Neural crest cell (in vitro differentiated cells): ENCODE measurements at places on chromosomes 16 and 17.

- DNase-seq: no peak
Measured at GRCh38 chr17:56159826-56160380, 6.6 kb downstream of the ANKFN1 start.

- DNase-seq: no peak
Measured at GRCh38 chr16:20166531-20167235, 93.0 kb upstream of the GPR139 start.

GRCh38 chr16:2609827-2610470 lies 72.1 kb downstream of the PDPK1 start:
- DNase-seq: no peak

- DNase-seq: no peak
Measured at GRCh38 chr17:74471341-74471740, 4.9 kb downstream of the CD300A start.

DNA sequence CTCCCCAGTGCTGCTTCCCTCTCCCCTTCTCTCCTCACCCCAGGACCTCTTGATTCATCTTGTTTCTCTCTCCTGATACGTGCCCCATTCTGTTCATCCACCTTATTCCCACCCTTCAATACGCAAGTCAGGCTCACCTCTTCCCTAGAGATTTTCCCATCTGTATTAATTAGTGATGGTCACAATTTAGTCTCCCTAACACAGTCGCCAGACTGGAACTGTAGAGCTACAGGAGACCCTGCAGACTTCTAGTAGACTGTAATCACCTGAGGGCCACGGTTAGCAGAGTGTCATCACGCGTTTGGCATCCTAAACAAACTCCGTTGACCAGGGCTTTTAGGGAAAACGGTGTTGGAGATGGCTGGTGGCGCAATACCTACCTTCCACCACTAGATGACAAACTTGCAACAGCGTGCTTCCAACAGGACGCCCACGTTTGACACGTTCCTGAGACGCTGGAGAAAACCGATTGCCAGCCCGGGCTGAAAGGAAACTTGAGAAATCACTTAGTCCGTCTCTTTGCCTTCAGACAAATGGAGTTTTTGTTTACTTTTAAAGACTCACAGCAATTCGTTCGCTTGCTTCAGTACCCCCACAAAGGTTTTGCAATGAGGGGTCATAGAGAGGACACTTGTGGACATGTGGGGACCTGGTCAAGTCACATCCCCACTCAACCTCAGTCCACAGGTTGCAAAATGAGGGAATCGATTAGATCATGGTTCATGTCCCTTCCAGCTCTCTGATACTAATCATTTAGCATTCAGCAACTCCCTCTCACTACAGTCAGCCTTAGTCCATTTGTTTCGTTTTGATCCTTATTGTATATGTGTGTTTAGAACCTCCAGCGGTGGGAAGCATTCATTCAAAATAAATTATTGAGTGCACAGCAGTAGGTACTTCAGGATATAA lies 20.6 kb downstream of the MYL4 start:
- peak; percentile 72 for DNase-seq

DNA sequence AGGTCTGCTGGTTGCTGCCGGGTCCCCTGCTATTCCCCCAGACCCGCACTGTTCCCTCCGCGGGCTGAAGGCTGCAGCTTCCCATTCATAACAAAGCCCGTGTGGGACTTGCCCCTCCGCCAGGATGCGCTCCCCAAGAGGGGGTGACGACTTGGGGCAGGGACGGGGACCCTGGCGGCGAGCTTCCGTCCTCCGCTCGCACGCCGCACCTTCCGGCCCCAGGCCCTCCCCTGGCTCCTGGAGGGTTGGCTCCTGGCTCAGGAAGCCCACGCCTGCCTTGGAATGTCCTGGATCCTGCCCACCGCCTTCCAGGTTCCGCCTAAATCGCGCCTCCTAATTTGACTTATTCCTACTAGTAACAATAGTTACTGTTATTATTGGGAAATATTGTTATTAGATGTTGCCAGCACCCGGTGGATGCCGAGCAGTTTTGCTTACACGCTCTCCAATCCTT lies 1.1 kb upstream of the TFAP4 start:
- DNase-seq: peak; percentile 40

- DNase-seq: no peak
Measured at GRCh38 chr16:87762071-87762571, 3.7 kb downstream of the KLHDC4 start.

DNA sequence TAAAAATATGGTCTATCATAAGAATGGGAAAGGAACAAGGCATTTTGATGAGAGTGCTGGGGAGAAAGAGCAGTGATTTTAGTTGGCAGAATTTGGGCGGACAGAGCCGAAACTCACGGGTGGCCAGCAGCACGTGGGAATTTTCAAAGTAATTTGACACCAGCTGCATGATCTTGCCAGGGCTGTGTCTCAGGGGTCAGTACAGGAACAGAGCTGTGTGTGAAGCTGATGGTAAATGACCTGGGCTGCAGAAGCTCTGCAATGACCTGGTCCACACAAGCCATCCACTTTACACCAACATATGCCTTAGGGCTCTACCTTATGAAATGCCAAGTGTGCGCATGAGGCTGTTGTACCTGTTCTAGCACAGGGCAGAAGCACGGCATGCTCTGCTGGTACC lies 112.0 kb downstream of the ZFHX3 start:
- DNase-seq: no peak

DNA sequence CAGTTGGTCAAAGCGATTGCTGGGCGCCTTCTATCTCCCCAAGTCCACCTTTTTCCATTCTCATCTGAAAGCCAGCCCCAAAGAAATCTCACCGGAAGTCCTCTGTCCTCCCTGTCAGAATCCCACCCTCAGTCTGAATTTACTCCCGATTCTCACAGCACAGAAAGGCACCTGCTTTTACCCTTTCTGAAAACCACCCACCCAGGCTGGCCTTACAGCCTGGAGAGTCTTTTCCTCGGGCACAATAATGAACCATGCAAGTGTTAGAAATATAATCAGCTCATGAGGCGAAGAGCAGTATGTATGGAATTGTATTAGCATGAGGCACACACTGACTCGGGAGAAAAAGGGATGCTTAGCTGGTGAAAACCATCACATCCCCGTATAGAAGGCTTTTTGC lies 1.2 kb upstream of the ZFHX3 start:
- no peak for DNase-seq
